Fibroblast of lung (primary cell): ENCODE measurements at places on chromosomes 11 and 22.
A peak's percentile ranks its signal among the peaks of the same experiment; 100 is the strongest.

DNA sequence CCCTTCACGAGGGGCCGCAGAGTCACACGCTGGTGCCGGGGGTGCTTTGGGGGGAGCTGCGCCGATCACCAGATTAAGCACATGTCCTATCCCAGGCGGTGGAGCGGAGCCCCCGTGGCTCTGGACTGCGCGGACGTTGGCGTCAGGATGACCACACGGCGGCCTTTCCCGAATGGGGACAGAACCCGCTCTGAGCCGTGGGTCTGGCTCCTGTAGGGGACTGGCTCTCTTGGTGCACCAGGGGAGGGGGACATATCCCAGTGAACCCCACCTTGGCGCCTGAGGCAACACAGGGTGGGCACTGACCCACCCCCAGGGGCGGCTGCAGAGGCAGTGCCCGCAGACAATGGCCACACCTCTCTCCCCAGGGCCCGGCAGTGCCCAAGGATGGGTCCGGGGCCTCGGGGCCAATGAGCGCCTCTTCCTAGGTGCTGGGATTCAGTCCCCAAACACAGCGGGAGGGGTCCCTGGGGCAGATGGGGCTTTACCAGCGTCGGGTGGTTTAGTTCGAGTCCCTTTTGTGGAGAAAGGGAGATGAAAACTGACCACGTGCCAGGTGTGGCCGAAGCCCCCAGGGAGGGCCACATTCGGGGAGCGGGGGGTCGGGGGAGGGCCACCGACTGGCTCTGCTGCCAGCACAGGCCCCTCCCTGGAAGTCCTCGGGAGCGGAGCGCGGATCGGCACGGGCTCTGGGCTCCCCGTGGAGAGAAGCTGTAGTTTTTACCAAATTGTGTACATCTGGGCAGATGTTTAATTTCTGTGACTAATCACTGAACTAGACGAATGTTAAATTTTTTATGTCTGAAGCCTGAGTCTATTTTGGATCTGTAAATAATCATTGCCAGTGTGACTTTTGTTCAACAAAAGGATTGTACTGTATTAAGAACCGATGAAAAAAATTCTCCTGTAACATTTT, 58.9 kb downstream of the GRAMD4 start:
- DNase-seq: no peak

GRCh38 chr11:123454060-123454651, 24.1 kb downstream of the GRAMD1B start:
- DNase-seq: no peak

DNA sequence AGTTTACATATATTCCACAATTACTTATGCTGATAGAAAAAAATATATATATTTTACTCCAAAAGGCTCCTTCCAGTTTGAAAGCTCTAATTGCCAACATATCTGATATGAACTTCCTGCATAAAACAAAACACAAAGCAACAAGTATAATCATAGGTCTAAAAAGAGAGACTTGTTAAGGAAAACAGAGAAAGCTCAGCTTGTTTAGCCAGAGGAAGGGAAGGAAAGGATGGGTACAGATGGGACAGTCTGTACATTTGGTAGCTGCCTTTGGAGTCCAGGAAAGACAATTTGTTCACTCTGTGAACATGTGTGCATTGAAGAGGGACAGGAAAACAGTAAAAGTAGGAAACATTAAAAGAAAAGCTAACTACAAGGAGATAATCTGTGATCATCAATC, 45.7 kb upstream of the AKIP1 start:
- DNase-seq: no peak

GRCh38 chr11:33310720-33311500, 53.7 kb downstream of the HIPK3 start:
- DNase-seq: peak; percentile 75

GRCh38 chr11:94455861-94456260, 37.8 kb downstream of the MRE11 start:
- no peak for DNase-seq

DNA sequence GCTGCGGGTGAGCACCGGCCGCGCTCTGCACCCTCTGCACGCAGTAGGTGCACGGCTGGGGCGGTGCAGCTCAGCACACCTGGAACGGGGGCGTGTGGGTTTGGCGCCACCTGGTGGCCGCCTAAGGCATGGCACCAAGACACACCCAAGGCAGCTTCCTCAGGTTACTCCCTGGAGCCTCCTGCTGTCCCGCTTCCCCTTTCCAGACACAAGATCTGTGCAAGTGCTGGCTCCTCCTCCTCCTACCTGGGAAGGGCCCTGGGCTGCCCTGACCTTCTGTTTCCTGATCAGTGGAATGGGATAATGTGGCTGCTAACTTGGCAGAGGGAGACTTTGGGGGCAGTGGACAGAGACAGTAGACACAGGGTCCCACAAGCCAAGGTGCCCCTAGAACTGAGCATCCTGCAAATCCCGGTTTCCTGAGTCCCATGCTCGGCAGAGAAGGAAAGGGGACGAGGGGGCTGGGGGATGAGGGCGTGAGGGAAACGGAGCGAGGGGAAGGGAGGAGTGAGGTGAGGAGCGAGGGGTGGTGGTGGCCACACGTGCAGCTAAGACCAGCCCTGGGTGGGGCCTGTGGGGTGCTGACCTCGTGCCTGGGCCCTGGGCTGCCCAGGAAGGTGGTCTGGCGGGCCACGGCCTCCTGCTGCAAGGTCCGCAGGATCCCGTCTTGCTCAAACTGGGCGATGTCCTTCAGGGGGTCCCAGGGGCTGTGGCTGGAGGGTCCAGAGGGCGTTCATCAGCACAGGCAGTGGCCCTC, 34.8 kb upstream of the CARS1 start:
- DNase-seq: peak; percentile 43

GRCh38 chr11:120952461-120953434, 71.2 kb upstream of the TBCEL start:
- DNase-seq: peak; percentile 71

DNA sequence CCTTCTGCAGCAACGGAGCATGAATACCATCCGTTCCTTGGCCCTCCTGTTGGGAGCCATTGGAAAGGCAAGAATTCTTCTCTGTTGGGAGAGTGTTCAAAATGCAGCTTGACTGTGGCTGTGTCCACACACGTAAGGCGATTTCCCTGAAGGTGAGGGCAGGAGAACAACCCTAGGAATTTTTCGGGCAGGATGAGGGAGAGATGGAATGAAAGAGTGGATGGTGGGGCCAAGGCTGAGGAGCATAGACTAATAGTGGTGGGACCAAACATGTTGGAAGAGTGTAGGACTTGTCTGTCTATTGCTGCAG, 924.9 kb downstream of the TBC1D22A start:
- DNase-seq: no peak

- DNase-seq: no peak
Observed at GRCh38 chr11:67640758-67641337, 1.3 kb upstream of the TBX10 start.

DNA sequence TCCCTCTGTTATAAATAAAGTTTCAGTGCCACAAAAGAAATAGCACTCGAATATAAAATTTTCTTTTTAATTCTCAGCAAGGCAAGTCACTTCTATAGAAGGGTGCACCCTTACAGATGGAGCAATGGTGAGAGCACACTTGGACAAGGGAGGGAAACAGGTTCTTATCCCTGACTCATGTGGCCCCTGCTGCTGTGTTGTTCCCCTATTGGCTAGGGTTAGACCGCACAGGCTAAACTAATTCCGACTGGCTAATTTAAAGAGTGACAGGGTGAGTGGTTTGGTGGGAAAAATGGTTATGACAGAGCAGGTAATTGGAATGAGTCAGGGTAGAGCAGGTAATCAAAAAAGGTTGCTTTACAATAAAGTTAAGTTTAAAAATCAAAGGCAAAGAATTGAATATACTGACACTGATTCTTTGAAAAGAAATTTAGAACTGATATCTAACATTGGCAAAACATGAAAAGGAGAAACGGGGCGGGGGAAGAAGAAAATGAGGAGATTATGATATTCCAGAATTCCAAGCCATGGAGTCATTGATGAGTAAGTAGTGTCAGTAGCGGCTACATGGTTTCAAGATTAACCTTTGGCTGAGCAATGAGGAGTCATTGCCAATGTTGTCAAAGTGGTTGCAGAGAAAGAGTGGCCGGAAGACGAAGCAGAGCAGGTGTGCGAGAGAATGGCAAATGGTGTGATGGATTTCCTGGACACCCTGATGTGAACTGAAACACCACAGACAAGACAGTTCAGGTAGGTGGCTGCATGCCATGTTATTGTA, 48.4 kb upstream of the MRGPRX1 start:
- DNase-seq: no peak

DNA sequence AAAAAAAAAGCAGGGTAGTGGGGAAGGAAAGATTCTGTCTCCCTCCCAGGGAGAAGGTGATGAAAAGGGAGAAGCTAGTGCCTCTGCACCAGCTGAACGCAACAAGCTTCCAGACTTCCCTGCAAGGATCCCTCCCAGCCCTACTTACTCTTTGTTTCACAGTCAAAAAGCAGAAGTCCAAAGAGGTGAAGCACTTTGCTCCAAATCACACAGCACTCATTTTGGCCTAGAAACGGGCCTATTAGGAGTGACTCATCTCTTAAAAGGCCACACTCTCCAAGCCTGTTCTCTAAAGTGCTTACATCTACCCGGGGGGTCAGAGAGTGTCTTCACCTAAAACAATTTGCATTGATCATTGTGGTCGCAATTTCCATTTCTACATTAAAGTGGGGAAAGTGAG, 17.7 kb upstream of the GRK3 start:
- no peak for DNase-seq

DNA sequence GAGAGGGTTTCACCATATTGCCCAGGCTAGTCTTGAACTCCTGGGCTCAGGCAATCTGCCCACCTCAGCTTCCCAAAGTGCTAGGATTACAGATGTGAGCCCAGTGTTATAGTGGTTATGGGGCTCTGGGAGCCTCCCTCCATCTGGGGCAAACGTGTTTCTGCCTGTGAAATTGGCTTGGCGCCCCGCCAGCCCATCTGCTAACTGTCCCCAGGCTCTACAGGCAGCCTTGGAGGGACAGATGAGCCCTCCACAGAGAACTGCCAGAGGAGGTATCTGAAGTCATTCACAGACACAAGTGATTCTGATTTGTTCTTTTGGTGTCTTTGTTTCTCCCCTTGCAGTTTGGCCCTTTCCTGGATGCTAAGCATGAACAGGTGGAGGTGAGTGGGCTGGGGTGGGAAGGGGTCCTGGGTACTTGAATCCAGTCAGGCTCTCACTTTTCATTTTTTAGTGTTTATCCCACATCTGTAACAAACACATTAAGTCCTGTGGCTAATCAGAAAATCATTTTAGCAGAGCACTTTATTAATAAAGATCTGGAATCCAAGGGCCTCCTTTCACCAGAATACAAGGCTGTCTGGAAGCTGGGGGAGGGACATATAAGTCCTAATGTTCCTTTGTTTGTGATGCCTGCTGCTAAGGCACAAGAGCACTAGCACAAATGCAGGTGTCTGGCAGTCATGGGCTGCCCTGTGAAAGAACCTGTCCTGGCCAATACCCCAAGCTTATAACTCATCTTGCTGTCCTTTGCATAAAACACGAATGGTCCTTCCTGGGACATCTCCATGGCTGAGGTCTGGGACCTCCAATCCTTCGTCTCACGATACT, 25.7 kb upstream of the CDC42EP2 start:
- peak; percentile 50 for DNase-seq

DNA sequence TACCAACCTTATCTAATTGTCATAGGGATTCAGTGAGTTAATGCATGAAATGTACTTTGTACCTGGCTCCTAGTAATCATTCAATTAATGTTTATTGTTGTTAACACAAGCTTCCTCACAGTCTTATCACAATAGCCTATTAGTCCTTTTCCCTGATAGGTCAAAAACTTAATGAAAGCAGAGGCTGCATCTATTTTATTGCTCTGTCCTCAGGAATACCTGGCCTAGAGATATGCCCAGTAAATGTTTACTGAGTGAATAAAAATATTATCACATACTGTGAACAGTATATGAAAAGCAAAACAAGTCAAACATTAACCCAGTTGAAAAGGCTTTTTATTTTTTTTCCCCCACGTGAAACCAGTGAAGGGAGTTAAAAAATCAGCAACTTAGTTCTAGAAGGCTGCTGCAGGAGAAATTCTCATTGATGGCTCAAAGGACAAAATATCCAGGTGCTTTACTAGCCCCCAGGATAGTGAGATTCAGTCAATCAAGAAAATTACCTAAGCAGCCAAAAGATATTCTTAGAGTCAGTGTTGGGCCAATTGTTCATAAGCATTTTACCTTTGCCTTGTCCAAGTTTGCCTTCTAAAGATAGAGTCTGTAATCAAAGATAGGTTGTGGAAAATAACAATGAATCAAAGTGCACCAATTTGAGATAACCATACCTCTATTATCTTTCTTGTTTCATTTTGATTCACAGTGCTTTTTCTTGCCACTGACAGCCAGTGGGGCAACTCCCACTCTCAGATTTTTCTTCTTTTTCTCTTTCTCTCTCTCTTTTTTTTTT, 34.4 kb upstream of the SLC6A5 start:
- DNase-seq: no peak

GRCh38 chr11:70500076-70500847, 101.9 kb downstream of the CTTN start:
- DNase-seq: no peak

DNA sequence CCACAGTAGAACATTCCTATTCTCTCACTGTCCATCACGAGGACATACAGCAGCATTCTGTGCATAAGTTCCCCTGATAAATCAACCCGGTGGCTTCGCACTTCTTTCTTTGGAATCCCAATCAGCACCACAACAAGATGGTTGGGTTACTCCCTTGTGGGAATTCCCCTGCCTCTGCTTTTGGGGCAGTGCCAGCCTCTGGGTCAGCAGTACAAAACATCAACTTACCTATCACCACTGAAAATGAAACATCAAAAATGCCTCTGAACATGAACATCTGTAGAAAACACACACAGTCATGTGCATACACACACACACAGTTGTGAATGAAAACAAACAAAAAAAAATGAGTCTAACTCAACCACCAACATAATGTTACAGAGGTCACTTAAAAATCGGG, 79.3 kb downstream of the KCNA4 start:
- DNase-seq: no peak

- DNase-seq: peak; percentile 6
Observed at GRCh38 chr11:92714111-92714510, 255.3 kb upstream of the MTNR1B start.
